ENCODE measurements at places on chromosomes 5 and 9.
A peak's percentile ranks its signal among the peaks of the same experiment; 100 is the strongest.

DNA sequence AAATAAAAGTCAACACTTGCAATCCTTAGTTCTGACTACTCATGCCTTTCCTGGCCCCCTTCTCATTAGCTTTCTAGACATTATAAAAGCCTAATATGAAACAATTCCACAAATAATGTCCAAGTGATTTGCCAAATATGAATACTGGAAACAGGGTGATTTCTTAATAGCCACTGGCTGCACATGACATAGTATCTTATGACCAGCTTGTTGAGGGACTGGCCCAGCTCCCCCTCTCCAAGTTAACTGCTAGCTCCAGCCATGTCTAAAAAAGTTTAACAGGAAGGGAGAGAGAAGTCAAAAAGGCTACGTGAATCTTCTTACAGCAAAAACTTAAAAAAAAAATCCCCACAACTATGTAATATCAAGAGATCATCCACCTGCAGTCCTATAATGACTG is 1.5 kb downstream of the CERT1 start:
- DNase-seq: peak; percentile 61

DNA sequence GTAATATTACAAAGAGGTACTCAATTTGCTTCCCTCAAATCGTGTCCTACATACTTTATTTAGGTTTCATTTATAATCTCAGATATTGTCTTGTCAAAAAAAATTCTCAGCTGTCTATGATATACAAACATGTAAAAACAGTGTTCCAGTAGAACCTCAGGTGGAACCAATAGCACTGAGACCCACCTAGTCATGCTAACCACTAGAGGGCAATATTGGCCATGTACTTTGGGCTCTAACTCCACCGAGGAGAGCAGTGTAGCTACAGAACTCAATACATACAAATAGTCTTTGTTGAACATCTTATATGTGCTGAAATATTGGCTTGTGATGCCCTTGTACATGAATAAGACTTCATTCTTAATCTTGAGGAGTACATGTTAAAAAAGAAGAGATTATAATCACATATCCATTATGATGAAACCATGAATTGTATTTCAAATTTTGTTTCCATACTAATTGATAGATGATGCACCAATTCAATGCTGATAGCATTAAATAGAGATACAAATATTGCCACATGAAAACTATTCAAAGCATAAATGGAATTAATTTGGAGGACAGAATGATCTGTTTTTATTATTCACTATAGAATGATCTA is 71.2 kb upstream of the CNTLN start:
- DNase-seq: peak; percentile 83

DNA sequence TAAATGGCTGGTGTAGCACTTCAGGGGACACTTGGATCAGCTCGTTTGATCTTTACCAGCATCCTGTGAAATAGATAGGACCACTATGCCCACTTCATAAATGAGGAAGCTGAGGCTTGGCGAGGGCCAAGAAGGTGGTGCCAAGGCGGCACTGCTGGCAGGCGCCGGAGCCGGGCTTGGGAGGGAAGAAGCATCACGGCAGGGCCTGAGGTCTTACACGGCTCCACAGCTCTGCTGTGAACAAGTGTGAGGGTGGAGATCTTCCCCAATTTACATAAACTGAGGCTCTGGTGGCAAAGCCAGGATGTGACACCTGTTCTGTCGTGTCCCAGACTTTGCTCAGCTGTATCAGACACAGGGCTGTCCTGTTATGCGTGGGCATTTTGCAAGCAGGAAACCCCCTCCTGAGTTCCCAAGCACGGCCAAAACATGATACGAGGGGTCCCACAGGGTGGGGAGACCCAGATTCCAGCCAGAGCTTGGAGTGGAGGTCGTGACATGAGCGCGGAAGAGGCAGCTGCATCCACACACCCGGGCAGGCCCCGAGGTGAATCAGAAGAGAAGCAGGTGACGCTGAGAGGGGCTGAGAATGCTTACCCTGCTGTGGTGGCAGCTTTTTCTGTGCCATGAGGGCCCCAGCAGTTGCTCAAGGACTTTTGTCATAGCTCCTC is 117.5 kb upstream of the BOD1 start:
- peak; percentile 44 for DNase-seq

DNA sequence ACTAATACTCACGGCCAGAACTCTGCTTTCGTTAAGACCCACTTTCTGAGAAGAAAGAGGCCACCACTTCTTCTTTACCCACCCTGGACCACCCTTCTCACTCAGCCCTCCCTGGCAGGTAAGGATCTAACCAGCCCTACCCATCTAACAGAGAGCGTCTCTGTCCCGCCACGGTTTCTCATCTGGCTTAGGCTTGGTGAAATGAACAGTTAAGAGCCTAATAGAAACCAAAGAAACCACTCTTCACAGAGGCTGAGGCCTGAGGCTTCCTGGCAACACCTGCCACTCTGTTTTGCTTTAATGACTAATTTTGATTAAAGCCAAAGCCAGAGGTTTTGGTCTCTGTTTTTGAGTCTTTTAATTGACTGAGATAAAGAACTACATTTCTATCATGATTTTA is 354.1 kb upstream of the SLC30A5 start:
- no peak for DNase-seq

GRCh38 chr5:25009063-25009462 is 364.3 kb upstream of the CDH10 start:
- DNase-seq: no peak
